LNCaP clone FGC (cell line): ENCODE measurements at places on chromosomes 16 and 17.

- DNase-seq, result no peak
Observed at GRCh38 chr16:3791701-3792100, 74.4 kb upstream of the TRAP1 start.

GRCh38 chr16:87707097-87707496 is 58.7 kb downstream of the KLHDC4 start:
- DNase-seq, result no peak

DNA sequence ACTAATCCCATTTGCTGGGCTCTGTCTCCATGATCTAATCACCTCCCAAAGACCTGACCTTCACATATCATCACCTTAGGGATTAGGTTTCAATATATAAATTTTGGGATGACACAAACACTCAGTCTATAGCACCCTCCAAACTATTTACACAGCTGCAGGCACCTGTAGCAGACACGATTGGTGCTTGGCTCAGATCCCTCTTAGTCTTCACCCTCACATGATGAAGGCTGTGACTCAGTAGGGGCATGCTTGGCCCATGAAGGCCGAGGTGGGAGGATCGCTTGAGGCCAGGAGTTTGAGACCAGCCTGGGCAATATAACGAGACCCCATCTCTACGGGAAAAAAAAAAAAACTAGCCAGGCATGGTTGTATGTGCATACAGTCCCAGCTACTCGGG is 73.5 kb downstream of the HS3ST2 start:
- no peak for DNase-seq

DNA sequence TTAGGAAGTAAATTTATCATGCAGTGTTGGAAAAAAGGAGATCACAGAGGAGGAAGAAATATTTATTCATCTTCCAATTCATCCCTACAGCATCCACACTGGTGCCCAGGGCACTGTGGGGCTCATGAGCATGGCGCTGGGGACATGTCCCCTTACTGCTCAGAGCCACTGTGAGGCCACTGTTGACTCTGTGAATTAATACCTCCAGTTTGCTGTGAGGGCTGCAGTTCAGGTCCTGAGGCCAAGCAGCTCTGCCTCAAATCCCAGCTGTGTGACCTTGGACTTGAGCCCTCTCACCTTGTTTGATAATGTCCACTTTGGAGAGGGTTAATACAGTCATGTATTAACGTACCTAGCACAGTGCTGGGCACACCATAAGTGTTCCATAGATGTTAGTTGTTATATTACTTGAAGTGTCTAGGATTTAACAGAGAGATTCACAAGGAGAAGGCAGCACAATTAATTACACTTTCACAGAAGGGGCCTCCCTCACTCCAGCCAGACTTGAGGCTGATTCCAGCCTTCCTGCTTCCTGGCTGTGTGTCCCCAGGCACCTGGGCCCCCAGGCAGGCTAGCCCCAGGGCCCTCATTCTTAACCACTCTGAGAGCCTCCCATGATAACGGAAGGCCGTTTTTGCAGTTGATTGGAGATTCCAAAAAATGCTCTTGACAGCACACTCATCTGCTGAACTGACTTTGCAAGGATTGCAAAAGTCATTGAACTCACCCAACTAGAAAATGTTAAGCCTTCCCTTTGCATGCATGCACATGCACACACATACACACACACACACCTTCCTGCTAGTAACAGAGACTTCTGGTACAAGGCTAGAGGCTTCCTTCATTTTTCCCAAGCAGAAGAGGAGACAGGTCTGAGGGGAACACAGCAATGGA is 29.4 kb downstream of the KATNIP start:
- DNase-seq, result no peak

GRCh38 chr17:45388604-45389325 is 43.9 kb downstream of the ARHGAP27 start:
- no peak for DNase-seq

- DNase-seq, result no peak
Observed at GRCh38 chr17:61284174-61284573, 115.5 kb upstream of the TBX2 start.

DNA sequence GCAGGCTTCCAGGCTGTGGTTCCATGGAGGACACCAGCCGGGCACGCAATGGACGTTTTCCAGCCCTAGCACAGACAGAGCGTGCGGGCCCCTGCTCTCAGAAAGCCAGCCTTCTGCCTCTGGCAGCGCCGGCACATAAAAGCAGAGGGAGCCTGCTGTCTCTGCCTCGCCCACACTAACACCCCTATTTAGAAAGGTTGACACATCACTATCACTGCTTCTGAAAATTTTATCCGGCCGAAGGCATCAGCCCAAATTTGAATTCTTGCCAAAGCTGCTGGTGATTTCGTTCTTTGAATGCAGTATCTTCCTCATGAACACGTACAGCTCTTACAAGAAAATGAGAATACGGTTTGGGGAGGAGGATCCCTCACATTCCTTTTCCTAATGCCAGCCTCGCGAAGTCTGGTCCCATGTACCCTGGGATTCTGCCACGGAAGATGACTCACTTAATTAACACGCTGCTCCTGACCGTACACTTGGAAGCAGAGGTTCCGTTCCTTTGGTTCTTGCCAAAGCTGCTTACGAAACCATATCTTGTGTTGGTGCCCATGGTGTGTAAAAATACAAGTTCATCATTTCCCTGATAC is 1.3 kb upstream of the RAB11FIP3 start:
- peak; percentile 31 for DNase-seq
